Fibroblast of skin of left biceps (primary cell): ENCODE measurements at places on chromosomes 6 and 20.

DNA sequence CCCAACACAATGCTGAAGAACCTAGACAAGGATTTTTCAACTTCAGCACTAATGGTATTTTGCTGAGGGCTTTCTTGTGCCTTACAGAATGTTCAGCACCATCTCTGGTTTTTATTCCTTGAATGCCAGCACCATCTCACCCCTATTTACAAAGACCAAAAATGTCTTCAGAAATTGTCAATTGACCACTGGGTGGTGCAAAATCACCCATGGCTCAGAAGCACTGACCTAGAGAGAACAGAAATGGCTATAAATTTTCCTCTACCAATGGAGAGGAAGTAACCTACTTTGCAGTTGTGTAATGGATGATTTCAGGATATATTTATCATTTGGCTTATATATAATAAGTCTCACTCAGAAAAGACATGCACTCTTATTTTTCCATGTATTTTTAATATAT lies 431.0 kb upstream of the IRAK1BP1 start:
- no peak for DNase-seq

- DNase-seq, result no peak
These were observed 1.1 kb downstream of the ATP5F1E start for GRCh38 chr20:59030911-59031563.

GRCh38 chr6:158231551-158232315 lies 63.6 kb downstream of the GTF2H5 start:
- DNase-seq, result peak; percentile 31

GRCh38 chr20:22763257-22763906 lies 179.0 kb upstream of the FOXA2 start:
- DNase-seq, result peak; percentile 2

GRCh38 chr6:87920245-87920644 lies 127.4 kb upstream of the SPACA1 start:
- no peak for DNase-seq

- DNase-seq, result no peak
These were observed 210.4 kb upstream of the KCNG1 start for GRCh38 chr20:51233345-51233744.

DNA sequence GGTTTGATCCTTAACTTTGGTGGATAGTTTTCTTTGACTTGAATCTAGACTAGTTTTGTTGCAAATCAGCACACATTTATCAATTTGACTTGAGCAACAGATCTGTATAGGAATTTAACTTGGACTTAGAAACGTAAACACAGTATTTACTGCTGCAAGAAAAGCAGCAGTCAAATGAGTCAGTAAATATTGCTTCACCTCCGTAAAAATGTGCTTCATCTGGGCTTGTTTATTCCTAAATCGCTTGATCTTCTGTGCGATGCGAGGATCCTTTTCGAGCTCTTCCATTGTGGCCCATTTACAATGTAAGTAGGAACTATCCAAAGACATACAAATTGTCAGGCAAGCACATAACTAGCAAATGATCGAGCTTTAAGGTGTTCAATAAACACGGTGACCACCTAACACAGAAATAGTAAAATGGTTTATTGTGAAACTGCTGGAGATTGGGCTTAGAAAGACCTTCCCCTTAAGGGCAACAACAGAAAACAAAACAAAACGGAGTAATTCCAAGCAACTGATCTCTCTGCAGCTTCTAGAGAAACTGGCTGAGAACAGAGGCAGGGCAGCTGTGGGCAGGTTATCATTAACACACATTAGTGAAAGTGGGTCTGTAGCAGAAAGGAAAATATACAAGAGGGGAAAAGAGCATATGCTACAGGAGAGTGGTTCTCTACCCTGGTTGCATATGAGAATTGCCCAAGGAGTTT lies 120.8 kb downstream of the CHD6 start:
- DNase-seq, result no peak

DNA sequence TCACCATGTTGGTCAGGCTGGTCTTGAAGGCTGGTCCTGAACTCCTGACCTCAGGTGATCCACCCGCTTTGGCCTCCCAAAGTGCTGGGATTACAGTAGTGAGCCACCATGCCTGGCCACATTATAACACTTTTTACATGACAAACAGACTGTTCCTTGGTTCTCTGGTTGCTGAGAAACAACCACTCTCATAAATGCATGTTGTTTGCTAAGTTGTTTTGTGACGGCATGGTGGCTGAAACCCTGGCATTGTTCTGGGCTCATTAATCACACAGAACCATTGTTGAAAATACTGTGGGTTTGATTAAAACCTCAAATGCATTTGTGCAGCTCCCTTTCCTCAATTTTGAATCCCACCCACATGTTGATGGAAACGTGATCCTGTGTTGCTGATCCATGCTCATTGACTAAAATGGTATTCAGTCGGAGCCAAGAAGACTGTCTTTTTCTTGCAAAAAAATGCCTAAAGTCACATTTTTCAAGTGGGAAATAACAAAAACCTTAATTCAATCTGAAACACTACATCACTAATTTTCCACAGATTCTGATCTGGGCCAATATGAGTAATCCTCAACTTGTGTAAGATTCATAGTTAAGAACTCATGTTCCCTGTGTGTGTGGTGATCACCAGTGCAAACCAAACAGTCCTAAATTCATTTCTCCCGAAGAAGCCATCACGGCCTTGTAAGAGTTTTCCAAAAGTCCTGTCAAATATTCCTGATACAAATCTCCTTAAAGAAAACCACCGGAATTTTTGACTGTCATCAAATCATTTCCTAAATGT lies 132.8 kb downstream of the FNDC1 start:
- DNase-seq, result no peak

DNA sequence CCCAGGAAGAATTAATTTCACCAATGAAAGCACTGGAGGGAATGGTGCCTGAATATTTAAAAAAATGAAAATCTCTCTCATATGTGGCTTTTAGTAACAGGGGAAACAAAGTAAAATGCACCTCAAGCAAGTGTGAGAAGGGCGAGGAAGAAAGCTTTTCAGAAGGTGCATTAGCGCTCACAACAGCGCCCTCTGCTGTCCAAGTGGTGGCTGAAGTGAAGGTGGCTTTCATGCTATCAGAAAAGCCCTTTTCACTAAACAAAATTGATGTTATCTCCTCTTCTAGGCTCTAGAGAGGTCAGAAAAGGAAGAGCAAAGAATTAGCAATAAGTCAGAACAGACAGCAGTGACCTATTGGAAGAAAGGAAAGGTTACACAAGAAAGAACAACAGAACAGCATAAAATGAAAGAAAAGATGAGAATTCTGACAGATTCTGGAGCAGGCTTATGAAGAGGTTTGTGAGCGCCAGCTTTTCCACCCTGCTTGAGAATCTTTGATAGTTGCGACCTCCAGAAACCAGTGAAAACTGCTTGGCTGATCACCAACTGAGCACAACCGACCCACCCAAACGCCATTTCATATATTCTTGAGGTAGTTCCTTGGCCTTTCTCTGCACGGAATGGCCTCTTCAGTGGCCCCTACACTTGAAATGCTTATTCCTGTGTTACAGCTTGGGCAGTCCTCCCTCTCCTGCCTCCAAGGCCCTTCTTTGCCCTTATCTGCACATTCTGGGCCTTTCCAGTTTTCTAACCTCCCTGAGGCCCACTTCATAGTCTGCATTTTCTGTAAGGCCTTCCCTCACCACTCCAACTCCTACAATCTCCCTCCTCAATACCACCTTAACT lies 45.3 kb downstream of the SMLR1 start:
- DNase-seq, result no peak

DNA sequence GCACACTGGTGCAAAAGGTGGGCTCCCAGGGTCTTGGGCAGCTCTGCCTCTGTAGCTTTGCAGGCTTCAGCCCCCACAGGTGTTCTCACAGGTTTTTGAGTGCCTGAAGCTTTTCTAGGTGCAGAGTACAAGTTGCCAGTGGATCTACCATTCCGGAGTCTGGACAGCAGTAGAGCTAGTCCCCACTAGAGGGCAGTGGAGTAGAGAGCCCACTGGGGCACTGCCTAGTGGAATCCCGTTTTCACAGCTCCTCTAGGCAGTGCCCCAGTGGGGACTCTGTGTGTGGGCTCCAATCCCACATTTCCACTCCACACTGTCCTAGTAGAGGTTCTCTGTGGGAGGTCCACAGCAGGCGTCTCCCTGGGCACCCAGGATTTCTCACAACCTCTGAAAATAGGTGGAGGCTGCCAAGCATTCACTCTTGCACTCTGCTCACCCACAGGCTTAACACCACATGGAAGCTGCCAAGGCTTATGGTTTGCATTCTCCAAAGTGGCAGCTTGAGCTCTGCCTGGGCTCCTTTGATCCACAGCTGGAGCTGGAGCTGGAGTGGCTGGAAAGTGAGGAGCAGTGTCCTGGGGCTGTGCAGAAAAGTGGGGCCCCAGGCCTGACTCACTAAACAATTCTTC lies 86.3 kb upstream of the PROKR2 start:
- no peak for DNase-seq

- no peak for DNase-seq
These were observed 56.5 kb upstream of the DST start for GRCh38 chr6:56699066-56699654.

DNA sequence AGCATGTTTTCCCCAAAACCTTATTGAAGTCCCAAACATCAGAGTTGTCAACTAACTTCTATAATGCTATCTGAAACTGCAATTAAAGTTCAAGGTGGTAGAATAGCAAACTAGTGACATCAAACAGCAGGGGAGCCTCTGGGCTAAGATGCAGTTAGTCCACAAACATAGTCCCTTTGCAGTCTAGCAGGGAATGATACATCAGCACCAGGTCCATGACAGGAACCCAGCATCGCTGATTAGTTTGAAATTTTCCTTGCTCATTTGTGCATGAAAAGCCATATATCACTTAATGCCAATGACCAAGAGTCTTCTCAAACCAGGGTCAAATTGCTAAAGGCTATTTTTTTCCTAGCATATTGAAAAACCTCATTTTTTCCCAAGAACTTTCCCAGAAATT lies 145.3 kb downstream of the HIVEP2 start:
- DNase-seq, result no peak

DNA sequence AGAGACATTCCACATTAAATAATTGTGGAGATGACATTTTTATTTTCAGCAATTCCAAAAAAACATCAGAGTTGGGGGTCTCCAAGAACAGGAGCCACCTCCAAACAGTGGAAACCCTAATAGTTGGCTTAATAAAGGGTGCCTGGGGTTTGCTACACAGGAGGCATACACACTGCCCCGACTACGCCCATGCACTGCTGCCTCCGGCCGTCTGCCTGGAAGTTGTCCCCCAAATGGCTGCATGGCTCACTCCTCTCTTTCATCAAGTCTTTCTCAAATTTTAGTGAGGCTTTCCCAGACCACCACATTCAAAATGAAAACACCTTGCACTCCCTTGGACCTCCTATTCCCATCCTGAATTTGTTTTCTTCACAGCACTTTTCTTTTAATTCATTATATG lies 58.8 kb downstream of the ZMYND8 start:
- DNase-seq, result no peak

- DNase-seq, result no peak
These were observed 111.0 kb upstream of the TFAP2D start for GRCh38 chr6:50602292-50602691.

DNA sequence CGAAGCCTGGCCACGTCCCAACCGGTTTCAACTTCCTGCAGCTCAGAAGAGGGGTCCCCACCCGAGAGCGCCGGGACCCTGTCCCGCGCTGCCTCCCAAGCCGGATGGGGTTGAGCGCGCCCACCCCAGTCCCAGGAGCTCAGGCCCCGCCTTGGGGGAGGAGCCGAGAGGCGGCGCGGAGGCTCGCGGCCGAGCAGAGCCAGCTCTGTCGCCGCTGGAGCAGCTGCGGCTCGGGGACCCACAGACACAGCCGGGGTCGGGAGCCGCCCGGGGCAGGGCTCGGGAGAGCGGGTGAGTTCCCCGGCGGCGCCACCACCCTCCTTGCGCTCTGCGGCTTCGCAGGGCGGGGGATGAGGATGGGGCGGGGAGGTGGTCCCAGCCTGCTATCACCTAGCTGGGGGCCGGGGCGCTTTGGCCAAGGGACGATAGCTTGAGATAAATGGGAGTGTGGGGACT lies at the start of gene PPP1R16B:
PPP1R16B (plus strand) TSS at position 196 of the 456 bp plus-strand sequence. CDS start 30,229 bp downstream, outside the sequence.
- DNase-seq, result no peak

DNA sequence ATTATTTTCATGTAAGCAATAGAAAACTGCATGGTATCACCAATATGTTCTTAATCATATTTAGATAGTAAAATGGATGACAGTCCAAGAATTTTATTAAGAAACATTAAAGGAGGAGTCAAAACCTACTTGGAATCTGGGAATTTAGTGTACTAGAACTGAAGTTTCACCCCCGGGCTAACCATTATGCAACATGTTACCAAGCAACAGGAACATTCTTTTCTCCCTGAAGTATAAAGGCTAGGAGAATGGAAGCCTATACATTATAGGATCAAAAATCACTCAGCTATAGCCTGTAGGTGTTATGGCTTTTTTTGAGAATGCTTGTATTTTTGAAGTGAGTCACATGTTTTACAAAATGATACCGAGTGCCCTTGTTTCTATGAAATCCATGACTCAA lies 538.3 kb downstream of the GRIK2 start:
- no peak for DNase-seq

DNA sequence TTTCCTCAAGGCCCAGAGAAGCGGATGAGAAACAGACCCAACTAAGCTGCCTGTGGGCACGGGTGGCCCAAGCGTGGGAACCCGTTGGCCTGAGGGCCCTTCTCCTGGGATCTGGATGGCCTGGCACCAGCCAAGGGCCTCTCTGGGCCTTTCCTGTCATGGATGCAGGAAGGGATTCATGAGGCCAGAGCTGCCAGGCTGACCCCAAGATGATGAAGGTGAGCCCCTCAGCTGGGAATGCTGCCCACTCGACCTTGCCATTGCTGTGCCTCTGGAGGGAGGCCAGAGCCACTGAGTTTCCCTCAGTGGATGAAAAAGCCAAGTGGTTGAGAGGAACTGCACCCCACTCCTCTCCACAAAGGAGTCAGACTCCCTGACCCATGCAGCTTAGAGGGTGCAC lies 171.2 kb downstream of the VEGFA start:
- no peak for DNase-seq

GRCh38 chr20:50987493-50988210 lies 29.0 kb downstream of the MOCS3 start:
- peak; percentile 63 for DNase-seq
